ENCODE measurements at places on chromosomes 5 and 9.

- DNase-seq: no peak
Measured at GRCh38 chr5:68285075-68285840, 69.7 kb downstream of the PIK3R1 start.

DNA sequence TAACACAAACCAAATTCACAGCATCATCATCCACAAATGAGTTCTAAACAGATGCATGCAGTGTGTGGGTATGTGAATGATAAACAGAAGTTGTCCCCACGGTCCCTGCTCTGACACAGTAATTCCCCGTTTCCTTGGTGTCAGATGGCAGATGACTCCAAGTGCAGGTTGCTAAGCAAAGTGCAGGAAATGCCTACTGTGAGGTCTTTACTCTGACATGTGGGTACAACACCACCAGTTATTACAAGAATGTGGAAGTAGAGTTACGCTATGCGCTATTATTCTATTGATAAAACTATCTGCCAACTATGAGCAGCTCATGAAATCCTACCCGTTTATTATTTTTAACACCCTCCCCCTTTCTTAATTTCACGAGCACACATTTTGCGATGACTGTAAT lies 448.9 kb downstream of the BNC2 start:
- DNase-seq: no peak

GRCh38 chr9:15244001-15244441 lies 63.0 kb downstream of the TTC39B start:
- no peak for DNase-seq

DNA sequence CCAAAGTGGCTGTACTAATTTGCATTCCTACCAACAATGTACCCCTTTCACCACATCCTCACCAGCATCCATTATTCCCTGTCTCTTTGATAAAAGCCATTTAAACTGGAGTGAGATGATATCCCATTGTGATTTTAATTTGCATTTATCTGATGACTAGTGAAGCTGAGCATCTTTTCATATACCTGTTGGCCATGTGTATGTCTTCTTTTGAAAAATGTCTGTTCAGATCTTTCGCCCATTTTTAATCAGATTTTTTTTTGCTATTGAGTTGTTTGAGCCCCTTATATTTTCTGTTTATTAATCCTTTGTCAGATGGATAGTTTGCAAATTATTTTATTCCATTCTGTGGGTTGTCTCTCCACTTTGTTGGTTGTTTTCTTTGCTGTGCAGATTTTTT lies 121.0 kb upstream of the LRRTM2 start:
- no peak for DNase-seq

All from Calu3 (cell line).